ENCODE measurements at places on chromosomes 16 and 17. TPM values are rescaled to one million over a fixed set of nuclear protein-coding genes. Genes with fewer than 3 reads are reported as not detected.

DNA sequence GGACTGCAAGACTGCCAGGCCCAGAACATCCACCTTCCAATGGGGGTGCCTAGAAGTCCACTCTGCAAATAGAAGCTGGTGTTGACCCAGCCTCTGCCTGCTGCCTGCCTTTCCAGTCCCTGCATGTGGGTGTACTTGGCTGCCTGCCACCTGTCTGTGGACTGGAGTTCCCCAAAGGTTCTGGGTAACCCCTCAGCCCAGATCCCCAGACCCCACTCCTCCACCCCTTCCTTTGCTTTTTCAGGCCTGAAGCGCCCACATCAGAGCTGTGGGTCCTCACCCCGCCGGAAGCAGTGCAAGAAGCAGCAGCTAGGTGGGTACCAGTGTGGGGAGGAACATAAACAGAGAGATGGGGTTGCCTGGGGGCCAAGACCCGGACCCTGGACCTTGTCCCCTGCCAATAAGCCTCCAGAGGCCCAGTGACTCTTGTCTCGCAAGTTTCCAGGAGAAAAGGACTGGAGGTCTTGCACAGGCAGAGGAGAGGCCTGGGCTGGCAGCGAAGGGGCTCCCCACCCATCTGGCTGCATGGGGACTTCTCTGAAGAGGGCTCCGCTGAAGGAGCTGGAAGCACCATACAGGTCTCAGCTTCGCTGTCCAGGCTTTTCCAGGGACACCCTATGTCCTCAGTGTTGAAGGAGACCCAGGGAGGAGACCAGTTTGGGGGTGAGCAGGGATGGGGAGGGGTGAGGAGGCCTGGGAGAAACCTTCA, 34.3 kb downstream of the NLRC5 start:
- H3K4me1 ChIP-seq = peaks cover 5% of the 10 kb centered on the region
- peaks cover 13% of the 10 kb centered on the region for H3K27me3 ChIP-seq
- H3K4me3 ChIP-seq = no peak overlapping the region
- no peak overlapping the region for H3K27ac ChIP-seq
- H3K36me3 ChIP-seq = no peaks in the 10 kb centered on the region
- DNase-seq = no peak

DNA sequence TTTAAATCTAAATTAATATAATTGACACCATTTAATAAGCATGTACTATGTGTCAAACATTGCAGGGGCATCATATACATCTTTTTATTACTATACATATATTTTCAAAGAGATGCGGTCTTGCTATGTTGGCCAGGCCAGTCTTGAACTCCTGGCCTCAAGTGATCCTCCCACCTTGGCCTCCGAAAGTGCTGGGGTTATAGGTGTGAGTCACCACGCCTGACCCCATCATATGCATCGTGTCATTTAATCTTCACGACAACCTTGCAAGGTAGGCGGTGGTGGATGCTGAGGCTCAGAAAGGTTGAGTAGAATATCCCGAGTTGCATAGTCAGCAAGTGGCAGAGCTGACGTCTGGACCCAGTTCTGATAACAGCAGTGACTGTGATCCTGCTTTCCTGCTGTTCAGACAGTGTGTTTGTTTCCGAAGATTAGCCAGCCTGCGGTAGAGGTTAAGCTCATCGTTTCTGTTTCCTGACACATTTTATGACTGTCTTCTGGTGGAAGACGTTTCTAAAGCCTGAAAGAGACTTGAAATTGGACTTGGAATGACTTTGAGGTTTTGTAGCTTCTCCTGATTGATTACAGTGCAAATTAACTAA, 316.6 kb downstream of the SNX29 start:
- no peak overlapping the region for H3K4me3 ChIP-seq
- H3K36me3 ChIP-seq = no peaks in the 10 kb centered on the region
- H3K27me3 ChIP-seq = no peaks in the 10 kb centered on the region
- no peak overlapping the region for H3K27ac ChIP-seq
- peaks cover 17% of the 10 kb centered on the region for H3K4me1 ChIP-seq

GRCh38 chr17:48373130-48373830, 56.7 kb downstream of the SKAP1 start:
- H3K27ac ChIP-seq = no peak overlapping the region
- H3K36me3 ChIP-seq = no peaks in the 10 kb centered on the region
- no peak for DNase-seq
- no peak overlapping the region for H3K4me3 ChIP-seq
- peaks cover 3% of the 10 kb centered on the region for H3K27me3 ChIP-seq
- H3K4me1 ChIP-seq = no peaks in the 10 kb centered on the region

DNA sequence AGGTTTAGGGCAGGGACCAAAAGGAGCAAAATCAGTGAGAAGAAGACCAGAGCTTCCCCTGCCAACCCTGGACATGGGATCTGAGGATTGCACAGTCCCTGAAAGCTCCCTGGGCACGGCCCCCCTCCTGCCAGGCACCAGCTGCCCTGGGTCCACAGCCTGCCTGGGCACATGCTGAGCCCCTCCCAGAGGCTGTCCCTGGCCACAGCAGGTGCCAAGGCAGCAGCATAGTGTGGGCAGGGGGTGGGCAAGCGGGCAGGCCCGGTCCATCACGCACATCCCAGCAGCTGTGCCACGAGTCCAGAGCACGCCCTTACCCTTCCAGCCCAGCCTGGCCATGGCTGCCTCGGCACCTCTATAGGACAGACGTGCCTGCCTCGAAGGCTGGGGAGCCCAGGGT, 12.7 kb downstream of the SCN4A start:
- H3K4me3 ChIP-seq = no peak overlapping the region
- no peaks in the 10 kb centered on the region for H3K27me3 ChIP-seq
- peaks cover 3% of the 10 kb centered on the region for H3K36me3 ChIP-seq
- H3K27ac ChIP-seq = no peak overlapping the region
- DNase-seq = no peak

TMEM92 gene
- total RNA-seq = not detected

OR4D1 gene
- not detected for total RNA-seq

VWA3A gene
- not detected for total RNA-seq

CCL14 gene
- total RNA-seq = not detected

All from SJCRH30 (cell line).